ENCODE measurements at places on chromosomes 2 and 18. TPM values are rescaled to one million over a fixed set of nuclear protein-coding genes. Genes with fewer than 3 reads are reported as not detected.
A peak's percentile ranks its signal among the peaks of the same experiment; 100 is the strongest.

The SMARCAL1 gene
- polyA plus RNA-seq: 15.2 TPM

The LTBP1 gene
- 2.0 TPM for polyA plus RNA-seq

The GCG gene
- not detected for polyA plus RNA-seq

The CCNYL1 gene
- 0.32 TPM for polyA plus RNA-seq

The CYP27C1 gene
- not detected for polyA plus RNA-seq

GRCh38 chr2:128689971-128690370, 371.3 kb upstream of the HS6ST1 start:
- DNase-seq: no peak

- no peak for DNase-seq
Observed at GRCh38 chr2:101827246-101827645, 129.7 kb downstream of the MAP4K4 start.

DNA sequence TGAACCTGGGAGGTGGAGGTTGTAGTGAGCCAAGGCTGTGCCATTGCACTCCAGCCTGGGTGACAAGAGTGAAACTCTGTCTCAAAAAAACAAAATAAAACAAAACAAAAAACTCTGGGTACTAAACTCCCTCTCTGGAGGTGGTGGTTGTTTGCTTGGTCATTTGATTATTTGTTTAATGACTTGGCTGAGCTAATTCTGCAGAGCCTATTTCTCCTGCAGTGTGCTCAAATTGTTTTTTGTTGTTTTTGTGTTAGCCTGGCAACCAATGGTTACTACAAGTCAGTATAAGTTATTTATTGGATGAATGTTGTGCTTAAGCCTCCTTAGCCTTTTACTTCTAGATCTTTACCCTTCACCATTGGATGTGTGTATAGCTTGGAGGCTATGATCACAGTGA, 387.5 kb downstream of the ADCYAP1 start:
- no peak for DNase-seq

GRCh38 chr2:156331572-156332283, 793 bp downstream of the NR4A2 start:
- DNase-seq: peak; percentile 72

DNA sequence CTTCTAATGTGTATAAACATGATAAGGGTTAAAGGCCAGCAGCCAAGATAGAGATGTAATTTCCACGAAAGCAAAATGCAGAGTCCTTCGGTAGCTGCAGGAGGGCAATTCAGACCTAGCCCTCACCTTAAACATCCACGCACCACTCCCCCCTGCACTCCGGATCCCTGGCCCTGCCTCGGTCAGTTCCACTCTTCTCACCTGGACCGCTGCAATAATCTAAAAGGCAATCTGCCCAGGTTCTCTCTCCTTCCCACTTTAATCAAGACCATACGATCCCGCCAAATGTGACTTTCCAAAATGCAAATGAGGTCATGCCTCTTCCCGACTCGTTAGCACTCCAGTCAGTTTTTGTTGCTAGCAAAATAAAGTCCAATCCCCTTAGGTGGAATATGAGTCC, 485.2 kb downstream of the EIPR1 start:
- DNase-seq: no peak

GRCh38 chr2:48253301-48253700, 276.7 kb upstream of the STON1 start:
- DNase-seq: no peak

DNA sequence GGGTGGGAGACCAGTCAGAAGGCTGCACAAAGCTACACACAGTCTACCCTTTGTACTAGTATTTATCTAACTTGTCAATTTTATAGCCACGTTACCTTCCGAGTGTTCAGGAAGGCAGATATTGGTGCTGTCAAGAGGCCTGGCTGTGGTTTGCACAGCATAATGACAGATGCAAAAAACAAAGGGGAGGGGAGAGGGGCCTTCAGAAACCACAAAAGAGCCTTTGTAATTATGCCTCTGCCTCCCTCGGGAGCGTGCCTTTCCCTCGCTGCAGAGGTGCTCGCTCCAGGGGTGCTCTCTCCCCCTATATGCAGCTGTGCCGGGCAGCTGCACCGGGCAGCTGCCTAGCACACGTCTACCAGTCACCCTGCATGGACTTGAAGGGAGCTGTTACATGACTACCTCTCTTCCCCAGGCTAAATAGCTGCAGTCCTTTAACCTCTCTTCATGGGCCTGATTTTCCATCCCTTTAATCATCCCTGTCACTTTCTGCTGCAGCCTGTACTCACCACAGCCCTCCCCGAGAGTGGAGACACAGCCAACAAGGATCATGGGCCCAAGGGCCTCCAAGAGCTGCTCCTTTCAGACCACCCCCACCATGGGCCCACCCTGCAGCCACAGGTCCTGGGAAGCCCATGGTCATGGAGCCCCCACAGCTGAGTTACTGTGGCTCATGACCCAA, 168.4 kb upstream of the PKDCC start:
- no peak for DNase-seq

DNA sequence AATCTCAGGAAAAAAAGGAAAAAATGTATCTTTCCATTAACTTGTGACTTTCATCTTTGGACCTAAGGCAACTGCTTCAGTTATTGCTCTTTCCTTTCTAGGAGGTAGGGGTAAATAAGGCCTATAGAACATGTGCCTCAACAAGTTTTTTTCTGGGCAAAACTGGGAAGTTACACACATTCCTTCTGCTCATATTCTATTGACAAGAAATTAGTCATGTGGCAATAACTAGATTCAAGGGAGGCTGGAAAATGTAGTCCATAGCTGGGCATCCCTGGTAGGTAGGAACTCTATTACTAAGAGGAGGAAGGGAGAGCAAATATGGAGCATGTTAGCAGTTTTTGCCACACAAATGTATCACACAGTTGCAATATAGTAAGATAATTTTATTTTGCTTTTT, 37.7 kb upstream of the NEMP2 start:
- no peak for DNase-seq

DNA sequence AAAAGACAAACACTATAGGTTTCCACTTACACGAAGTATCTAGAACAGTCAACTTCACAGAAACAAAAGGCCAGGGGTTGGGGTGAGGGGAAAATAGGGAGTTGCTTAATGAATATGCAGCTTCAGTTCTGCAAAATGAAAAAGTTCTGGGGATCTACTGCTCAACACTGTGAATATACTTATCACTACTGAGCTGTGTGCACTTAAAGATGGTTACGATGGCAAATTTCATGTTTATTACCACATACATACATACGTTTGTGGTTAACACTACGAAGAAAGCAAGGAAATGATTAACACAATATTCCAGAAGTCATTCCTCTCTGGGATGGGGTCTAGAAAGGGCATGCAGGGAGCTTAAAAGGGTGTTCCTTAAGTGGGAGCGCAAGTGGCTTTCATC, 19.3 kb downstream of the MBOAT2 start:
- DNase-seq: no peak
